Stimulated activated CD8-positive, alpha-beta memory T cell treated with anti-CD3 and anti-CD28 coated beads, Interleukin-7, amount 100 ng/mL, for 1 hour (primary cell): ENCODE measurements at places on chromosomes 7 and 10.
A peak's percentile ranks its signal among the peaks of the same experiment; 100 is the strongest.

DNA sequence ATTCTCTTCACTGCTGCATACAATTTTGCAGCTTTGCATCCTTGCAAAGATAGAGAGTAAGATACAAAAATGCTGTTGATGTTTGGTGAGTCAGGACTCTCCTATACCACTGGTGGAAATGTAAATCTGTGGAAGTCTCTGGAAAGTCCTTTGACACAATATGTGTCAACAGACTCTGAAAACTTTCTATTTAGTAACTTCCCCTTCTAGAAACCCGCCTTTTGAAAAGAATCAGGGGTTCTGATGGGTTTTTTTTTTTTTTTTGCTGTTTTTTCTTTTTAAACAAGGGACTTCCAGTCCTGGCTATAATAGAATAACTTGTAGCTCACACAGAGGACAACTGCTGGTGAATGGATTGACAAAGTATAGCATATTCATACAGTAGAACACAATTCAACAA, 16.4 kb downstream of the NOD1 start:
- no peak for DNase-seq

DNA sequence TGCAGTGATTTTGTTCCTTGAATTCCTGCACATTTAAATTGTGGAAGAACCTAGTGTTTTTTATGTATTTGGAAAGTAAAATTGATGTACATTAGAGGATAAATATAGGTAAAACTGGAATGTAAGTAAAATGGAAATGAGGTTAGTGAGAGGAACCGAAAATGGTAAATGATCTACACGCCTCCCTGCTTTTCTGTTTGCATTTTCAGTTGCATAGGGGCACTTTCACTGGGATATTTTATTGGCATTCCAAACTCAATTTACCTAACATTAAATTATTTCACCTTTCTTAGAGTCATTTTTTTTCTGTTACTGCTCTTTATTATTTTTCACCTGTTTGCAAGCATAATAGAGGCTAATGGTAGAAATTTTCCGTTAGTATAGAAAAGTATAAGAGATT, 8.0 kb downstream of the CDK13 start:
- no peak for DNase-seq

GRCh38 chr7:32472015-32472414, 18.2 kb downstream of the LSM5 start:
- DNase-seq, result no peak

DNA sequence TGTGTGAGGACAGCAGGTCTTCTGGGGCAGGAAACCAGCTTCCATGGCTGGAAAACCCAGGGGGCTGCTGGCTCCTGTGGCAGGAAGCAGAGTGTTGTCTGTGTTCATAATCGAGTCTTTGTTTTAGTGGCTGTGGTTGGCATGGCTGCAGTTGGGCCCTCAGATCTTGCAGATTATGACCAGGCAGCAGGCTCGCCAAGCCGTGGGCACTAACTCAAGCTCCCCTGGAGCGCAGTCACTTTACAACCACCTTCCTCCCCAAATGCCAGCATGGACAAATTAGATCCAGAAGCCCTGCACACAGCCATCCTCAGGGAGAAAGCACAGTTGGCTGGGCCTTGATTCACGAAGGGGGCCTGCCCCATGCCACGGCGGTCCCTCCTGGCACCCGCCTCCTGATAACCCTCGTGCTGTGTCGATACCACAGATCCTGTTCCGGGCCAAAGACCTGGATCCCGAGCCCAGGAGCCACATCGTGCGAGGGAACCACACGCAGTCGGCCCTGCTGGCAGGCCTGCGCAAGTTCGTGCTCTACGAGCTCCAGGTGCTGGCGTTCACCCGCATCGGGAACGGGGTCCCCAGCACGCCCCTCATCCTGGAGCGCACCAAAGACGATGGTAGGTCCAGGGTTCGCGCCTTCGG, 552.5 kb upstream of the FOXK1 start:
- DNase-seq, result no peak

GRCh38 chr7:101676956-101677355, 47.9 kb upstream of the MYL10 start:
- no peak for DNase-seq

- no peak for DNase-seq
These were observed 133.1 kb upstream of the EEPD1 start for GRCh38 chr7:36019980-36020379.

- DNase-seq, result no peak
These were observed 4.2 kb downstream of the TMEM60 start for GRCh38 chr7:77794000-77794399.

GRCh38 chr7:42877862-42878261, 34.0 kb downstream of the C7orf25 start:
- DNase-seq, result no peak

GRCh38 chr10:89576022-89576421, 40.6 kb upstream of the SLC16A12 start:
- no peak for DNase-seq

DNA sequence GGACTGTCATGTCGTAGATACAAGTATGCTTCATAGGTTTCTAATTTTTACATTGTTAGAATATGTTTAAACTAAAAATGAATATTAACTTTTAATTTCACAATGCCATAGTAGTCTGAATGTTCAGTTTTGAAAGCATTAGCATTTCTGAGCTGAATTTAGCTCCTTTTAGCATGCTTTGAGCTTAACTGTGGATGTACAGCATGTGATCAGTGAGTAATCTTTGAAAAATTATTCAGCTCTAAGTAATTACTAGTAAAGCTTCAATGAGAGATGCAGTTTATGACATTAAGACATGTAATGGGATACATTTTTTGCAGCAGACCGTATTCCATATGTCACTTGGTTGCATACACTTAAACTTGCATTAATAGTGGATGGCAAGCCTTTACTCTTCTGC, 114.1 kb upstream of the WNT16 start:
- DNase-seq, result no peak

GRCh38 chr7:84069999-84070500, 124.5 kb downstream of the SEMA3A start:
- DNase-seq, result no peak

DNA sequence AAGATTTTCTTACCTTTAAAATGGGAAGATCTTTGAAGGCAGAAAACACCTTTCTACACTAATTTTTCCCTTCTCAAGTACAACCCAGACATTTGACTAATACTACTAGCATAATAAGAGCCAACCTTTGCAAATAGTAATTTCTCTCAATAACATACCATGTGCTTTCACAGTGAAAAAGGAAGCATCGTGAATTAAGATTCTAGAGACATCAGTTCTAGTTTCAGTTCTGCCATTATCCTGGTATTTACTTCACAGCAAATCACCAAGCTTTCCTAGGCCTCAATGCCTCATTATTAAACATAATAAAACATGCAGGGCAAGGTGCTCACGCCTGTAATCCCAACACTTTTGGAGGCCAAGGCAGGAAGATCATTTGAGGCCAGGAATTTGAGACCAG, 24.9 kb downstream of the GSAP start:
- no peak for DNase-seq

DNA sequence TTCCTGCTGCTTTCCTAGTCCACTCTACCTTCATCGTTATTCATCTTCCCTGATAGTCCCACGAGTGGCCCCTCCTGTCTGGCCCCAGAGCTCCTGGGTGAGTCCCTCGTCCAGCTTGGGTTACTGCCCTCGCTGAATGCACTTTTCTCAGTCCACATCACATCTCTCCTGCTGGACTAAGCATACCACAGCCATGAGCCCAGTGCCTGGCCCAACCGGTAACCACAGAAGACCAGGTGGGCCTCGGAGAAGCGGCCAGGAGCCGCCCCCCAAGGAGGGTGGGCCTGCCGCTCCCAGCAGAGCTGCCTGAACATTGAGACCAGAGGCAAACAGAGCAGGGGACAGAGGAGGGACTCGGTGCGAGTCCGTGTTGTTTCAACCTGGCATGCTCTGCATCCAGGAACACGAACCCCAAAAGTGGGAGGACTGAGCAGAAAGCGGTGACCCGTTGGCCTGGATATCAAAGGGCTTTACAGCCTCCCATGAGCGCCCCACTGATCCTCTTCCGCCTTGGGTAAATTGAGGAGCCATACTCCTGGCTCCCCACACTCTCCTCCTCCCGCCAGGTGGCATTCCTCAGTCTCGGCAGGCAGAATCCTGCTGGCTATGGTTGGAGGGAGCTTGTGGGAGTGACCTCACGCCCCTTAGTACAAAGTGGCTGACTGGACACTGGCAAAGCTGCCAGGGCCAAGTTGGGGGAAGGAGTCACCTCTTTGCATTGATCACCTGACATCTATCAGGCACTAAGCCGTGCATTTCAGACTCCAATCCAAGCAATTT, 13.3 kb downstream of the TMEM72 start:
- DNase-seq, result no peak

- DNase-seq, result no peak
These were observed 206.6 kb downstream of the BAMBI start for GRCh38 chr10:28883741-28884423.

DNA sequence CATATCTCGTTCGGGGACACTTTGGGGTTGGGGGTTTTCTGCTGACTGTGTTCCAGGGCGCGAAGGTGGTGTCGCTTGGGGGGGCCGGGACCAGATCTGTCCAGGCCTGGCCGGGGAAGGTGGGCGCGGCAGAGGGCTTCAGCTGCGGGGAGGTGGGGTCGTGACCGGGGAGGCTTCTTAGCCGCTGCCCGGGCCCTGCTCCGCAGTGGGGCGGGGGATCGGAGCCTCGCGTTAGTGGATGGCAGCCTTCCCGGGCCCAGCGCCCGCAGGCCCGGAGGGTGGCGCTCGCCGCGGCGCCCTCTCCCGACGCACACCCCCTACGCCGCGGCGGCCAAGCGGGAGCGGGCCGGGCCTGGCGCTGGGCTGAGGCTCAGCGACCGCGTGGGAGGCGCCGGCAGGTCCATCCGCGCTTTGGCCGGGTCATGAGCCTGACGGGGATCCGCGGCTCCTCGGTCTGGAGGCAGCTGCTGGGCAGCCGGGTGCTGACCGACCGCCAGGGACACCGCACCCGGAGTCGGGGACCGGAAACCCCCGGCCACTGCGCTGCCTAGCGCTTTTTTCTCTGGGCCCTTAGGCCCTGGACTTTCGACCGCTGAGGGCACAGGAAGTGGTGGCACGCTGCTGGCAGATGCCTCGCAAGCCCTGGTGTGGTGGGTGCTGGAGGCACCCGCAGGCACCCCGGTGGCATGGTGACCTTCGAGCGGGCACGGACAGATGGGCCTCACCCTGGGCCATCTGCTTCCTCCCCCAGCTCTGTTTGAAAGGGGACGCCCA, 1.2 kb downstream of the AGAP3 start:
- no peak for DNase-seq

- no peak for DNase-seq
These were observed 1.9 kb upstream of the EPHB4 start for GRCh38 chr7:100829150-100829716.

- DNase-seq, result no peak
These were observed 47.4 kb upstream of the FAM180A start for GRCh38 chr7:135795846-135796570.

GRCh38 chr10:31947144-31947926, 18.7 kb upstream of the ARHGAP12 start:
- DNase-seq, result no peak

DNA sequence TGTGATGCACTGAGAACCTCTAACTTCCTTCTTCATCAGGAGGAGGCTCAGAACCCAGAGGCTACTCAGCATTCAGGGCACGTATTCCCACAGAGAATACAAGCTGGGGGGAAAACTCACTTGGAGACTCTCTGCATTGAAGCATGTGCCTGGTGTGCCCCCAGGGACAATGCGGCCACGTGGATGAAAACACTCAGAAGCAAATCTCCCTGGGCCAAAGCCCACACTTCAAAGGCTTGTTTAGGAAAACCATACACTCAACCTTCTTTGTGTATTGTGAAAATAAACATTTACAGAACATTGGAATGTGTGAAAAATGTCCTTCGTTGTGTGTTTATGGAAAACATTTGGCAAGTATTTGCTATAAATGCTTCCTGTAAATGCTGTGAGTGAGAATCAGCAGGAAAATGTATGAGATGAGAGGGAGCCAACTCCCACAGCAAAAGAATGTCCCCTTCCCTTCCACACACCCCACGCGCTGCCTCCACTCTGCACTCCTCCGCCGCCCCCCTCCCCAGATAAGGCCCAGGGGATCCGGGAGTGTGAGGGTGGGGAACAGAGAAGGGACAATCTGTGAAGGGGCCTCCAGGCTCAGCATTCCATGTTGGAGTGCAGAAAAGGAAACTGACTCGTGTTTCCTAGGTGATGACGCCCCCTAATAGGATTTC, 339.5 kb downstream of the ELMO1 start:
- DNase-seq, result no peak

DNA sequence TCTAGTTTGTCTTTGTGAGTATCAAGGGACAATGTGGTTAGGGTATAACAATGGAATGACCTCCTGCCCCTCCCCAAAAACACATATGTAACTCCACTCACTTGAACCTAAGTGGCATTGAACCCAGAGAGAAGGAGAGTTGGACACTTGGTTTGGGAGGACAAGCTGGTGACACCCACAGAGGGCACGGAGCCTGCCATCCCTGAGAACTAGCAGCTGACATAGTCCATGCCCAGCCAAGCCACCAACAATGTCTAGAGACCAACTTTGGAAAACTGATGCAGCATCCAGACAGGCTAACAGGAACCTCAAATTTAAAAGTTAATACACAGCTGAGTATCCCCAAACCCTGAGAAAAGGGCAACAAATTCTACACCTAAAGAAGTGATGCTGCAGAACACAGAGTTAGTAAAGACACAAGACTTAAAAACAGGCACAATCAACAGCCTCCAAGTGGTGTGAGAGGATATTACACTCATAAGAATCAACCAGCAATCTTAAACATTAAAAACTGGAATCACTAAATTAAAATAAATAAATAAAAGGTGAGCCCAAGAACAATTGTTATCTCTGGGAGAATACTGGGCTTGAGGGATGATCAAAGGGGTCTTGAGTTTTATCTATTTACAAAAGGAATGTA, 27.2 kb downstream of the NUDCD3 start:
- no peak for DNase-seq

- no peak for DNase-seq
These were observed 108.4 kb upstream of the PALS2 start for GRCh38 chr7:24464861-24465260.

GRCh38 chr7:158138329-158138597, 449.4 kb downstream of the PTPRN2 start:
- DNase-seq, result no peak

DNA sequence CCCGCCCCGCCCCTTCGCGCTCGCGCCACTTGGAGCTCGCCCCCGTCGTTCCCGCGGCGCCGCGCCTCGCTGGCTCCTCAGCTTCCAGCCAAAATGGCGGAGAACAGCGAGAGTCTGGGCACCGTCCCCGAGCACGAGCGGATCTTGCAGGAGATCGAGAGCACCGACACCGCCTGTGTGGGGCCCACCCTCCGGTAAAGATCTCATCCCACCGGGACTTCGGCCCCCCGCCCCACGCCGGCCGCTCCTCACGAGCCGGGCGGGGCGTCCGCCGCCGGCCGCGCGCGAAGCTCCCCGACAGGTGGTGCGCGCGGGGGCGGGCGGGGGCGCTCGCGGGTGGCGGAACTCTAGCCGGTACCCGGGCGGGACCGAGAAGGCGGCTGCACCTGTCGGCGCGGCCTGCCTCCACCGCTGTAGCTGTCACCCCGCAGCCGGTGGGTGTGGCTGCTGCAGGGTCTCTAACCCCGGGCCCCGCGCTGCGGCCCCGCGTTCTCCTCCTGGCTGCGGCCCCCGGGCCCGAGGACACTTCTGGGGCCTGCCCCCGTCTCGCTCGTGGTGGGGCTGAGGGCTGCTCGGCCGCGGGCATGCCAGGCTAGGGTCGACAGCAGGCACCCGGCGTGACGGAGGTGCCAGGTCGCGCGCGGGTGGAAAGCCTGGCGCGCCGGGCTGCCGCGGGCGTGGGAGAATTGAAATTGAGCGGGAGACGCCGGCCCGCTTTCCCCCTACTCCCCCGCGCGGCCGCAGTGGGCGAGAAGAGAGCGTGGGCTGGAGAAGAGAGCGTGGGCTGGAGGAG, at the start of gene EXOC6:
TSS of gene EXOC6 (plus strand) at position 80 of the 793 bp plus-strand sequence. CDS start at position 94, 14 bp downstream.
- DNase-seq, result peak; percentile 64
